Left forelimb (tissue), 1 donor: ENCODE measurements at places on chromosomes 6 and 20.

- DNase-seq: no peak
These were observed 154.5 kb downstream of the MYLK4 start for GRCh38 chr6:2596222-2596621.

DNA sequence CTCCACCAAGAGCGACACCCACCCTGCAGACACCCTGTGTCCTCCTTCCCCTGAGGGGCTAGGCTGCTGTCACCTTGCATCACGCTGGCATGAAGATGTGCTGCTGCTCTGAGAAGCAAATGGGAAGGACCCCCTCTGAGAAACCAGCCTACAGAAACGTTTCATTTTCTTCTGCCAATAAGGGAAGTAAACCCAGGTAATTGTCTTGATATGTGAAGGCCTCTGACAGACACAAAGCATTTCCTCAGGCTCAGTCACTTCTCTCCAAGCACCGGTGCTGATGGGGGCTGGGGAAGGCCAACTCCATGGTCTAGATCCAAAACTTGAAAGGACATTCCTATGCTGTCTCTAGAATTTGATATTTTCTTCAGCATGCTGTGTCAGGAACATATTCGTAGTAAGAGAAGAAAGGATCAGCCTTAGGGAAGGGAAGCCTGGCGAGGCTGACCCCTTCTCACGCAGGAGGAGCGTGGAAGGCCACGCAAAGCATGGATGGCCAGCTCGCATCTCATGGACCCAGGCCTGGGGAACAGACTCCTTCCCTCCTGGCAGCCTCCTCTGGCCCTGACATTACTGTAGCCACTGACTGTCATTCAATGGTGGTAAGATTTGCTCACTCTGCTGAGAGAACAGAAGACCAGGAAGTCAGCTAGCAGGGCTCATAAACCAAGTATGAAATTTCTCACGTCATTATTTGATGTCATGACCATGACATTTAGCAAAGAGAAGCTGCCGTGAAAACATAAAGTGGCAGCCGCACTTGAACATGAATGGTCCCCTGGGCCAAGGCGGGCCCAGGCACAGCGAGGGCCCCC is 20.4 kb downstream of the ACSS1 start:
- no peak for DNase-seq

- DNase-seq: no peak
These were observed 36.9 kb downstream of the CCN2 start for GRCh38 chr6:131914234-131914633.

DNA sequence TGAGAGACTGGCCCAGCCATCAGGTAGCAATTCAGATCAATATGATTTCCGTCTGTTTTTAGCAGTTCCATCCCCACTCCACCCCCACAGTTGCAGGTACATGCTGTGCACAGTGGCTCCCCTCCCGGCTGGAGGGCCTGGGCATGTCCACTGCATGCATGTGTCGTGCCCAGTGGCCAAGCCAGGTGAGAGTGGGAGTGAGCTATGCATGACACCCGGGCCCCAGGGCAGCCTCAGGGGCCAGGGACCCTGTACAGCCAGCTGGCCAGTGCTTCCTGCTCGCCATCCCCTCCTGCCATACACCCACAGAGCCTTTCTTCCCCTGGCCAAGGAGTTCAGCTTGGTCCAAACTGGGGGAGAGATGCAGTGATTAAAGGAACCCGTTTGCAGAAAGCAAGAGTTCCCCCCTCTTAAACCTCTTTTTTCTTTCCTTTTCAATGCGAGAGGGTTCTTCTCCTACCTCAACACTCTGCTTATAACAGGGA is 135.3 kb downstream of the THBS2 start:
- no peak for DNase-seq

- DNase-seq: no peak
These were observed 4.3 kb downstream of the REV3L start for GRCh38 chr6:111478749-111479148.

DNA sequence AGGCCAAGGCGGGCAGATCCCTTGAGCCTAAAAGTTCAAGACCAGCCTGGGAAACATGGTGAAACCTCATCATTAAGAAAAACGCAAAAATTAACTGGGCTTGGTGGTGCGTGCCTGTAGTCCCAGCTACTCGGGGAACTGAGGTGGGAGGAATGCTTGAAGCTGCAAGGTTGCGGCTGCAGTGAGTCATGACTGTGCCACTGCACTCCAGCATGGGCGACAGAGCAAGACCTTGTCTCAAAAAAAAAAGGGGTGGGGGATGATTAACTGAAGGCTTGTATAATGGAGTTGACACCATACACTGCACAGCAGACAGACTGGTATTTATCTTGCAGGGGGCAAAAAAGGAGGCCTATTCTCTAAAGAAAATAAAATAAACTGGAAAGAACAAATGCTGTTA is 27.7 kb downstream of the SRPK1 start:
- no peak for DNase-seq

DNA sequence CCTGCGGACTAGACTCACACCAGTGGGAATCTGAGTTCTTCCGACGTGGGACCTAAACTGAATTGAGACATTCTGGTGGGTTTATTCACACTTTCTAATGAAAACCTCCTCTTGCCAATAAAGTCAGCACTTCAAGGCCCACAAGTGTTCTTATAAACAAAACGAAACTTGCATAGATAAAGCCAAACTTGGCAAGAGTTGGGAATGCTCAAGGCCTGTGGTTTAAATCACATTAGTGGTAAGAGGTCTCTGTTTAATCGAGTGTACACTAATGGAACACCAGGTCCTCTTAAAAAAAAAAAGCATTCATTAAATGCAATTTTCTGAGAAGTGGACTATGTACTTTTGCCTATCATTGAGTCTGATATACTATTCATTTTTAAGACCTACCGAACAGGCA is 143.3 kb downstream of the SMOC2 start:
- no peak for DNase-seq

GRCh38 chr20:57613481-57613921 is 6.7 kb downstream of the ZBP1 start:
- peak; percentile 33 for DNase-seq

DNA sequence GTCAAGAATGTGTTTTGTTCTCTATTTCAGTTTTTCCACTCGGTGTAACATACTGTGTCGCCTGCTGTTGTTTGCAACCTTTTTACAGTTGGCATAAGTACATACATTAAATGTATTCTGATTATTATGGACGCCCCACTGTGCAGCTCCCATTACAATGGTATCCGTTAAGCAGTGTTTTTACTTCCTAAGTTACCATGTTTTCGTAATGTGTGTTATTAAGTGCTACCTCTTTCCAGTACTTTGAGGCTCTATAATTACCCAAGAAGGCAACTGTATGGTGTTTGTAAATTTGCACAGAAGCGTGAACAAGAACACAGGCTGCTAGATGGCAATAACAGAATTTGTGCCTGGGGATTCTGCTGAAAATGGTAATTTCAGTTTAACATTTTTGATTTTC is 568.0 kb upstream of the MARCKS start:
- no peak for DNase-seq

GRCh38 chr6:31791324-31792089 is 4.0 kb downstream of the VARS1 start:
- no peak for DNase-seq
